ENCODE measurements at places on chromosomes 3 and 15.

DNA sequence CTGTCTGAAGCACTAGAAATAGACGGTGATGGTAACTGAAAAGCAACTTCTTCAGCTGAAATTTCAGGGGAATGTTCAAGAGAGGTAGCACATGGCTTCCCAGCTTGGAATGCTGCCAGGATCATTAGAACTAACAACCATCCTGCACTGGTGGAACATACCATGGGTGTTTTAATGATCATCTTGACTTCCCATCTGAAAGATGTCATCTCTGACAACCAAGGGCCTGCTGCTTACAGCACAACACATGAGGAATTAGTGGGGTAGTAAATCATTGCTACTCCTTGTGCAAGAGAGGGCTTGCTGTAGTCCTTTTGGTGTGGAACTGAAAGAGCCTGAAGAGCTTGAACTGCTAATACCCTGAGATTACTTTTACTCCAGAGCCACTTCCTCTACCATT, 853.7 kb downstream of the MCTP2 start:
- no peak for DNase-seq

DNA sequence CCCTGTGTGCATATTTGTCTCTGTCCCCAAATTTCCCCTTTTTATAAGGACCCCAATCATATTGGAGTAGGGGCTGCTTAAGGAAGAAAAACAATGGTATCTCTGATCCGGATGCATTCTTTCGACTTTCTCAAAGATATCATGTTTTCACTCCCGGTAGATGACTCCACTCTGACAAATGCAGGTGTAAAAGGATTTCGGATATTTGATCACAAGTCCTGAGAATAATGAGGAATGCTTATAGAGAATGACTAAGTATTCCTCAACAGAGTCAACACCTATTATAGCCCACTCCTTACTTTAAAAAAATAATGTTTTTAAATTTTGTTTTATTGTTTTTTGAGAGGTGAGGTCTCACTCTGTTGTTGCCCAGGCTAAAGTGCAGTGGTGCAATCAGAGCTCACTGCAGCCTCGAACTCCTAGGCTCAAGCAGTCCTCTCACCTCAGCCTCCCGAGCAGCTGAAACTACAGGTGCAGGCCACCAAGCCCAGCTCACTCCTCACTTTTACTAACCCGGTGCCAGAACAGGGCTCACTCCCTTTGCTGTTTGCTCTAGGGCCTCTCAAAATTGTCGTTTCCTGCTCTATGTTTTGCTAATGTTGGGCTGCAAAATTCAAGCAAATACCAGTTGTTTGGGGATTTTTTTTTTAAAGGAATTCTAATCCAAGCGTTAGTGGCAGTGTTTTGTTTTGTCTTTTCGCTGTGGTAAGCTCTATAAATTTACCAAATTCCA, 24.6 kb downstream of the COL8A1 start:
- DNase-seq = no peak

GRCh38 chr3:177459401-177459800, 262.1 kb upstream of the TBL1XR1 start:
- DNase-seq = no peak

GRCh38 chr15:68470049-68470742, 38.2 kb upstream of the ITGA11 start:
- peak; percentile 76 for DNase-seq

- no peak for DNase-seq
Measured at GRCh38 chr15:101723171-101723873, 951 bp downstream of the TARS3 start.

GRCh38 chr3:32137870-32138269, 31.4 kb downstream of the GPD1L start:
- no peak for DNase-seq

GRCh38 chr3:48434591-48435222, 4.8 kb upstream of the PLXNB1 start:
- no peak for DNase-seq

GRCh38 chr15:35728219-35728940, 182.4 kb upstream of the DPH6 start:
- no peak for DNase-seq

DNA sequence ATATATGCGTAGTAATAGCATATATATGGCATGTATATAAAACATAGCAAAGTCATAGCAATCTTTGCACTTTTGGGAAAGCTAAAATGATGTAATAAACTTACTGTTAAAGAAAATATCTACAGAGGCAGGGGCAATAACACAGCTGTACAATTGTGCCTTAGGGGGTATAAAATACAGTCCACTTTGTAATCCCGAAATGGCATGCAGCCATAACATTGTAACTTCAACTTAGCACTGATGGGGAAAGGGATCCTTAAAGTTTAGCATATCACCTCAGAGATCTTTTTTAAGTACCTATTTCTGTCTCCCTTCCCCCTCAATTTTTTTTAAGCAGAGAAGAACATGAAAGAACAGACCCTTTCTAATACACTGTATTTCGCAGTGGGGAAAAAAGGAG, 40.8 kb downstream of the PLD1 start:
- no peak for DNase-seq

DNA sequence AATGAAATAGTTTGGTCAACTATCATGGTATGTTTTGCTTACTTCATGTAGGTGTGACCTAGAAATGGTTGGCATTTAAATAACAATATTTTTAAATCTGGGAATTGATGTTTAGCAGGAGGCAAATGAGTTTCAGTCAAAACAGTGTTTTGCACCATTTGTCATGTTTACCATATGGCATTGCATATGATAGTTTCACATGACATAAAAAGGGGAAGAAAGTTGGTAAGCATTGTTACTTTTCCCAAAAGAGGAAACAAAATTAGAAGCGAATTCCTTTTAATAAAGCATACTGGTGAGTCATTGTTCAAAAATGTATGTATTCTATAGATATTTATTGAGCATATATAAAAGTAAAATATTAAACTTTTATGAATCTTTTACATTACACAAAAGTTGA, 2.3 kb downstream of the RNF13 start:
- DNase-seq = no peak

DNA sequence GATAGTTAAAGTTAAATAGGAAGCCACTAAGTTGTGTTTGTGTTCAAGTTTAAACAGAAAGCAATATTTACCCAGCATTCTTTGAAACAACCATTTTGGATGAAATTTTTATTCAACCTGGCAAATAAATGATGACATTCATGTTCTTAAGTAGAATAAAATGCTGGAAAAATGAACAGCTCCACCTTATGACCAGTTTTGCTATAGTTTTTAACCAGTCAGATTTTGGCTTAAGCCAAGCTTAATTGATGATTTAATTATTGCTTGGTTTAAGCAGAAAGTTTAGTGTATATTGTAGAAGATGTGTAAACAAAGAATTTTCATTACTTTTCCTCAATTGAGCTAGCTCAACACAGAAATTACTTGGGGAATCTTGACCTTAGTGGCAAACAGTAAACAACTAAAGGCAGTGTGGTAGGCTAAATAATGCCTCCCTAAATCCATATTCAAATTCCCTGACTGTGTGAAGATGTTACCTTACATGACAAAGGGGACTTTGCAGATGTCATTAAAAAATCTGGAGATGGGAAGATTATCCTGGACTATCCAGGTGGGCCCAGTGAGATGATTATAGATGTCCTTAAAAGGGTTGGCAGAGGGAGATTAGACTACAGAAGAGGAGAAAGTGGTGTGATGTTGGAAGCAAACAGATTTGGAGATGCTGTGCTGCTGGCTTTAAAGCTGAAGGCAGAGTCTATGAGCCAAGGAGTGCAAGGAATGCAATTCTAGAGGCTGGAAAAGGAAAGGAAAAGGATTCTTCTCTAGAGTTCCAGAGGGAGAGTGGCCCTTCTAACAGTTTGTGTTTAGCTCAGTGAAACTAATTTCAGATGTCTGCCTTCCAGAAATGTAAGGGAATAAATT, 448.6 kb upstream of the GOLIM4 start:
- no peak for DNase-seq

DNA sequence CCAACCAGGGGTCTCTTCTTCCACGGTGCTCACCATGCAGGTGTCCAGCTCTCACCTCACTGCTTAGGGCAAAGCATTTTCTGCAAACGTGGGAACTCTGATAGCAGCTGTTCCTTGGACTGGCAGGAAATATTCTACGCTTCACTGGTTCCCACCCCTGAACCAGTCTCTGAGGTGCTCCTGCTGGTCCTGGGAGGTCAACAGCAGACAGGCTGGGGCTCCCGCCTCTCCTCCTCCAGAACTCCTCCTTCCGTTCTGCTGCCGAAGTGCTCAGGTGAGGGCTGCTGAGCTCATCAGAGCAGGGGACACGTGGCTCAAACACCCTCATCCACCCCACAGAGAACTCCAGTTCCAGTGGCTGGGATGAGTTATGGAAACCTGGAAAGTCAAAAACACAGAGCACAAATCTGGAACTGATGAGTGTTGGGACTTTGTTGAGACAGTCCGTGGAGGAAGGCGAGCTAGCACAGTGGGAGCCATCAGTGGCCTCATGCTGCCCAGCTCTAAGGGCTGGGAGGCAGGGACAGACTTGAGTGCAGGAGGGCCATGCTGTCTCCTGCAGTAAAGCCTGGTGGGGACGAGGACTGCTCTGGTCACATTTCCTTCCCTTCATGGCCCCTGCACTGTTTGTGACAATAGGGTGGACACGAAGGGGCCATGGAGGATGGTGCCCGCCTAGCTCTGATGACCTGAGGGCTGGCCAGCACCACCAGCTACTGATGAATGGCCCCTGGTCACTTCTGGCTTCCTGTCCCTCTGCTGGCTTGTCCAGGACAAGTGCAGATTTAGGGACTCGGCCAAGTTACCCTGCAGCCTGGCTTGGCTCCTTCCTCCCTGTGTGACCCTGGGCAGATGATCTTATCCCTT, 137.8 kb downstream of the KLF13 start:
- DNase-seq = peak; percentile 73

GRCh38 chr3:88542916-88543315, 393.2 kb downstream of the C3orf38 start:
- DNase-seq = no peak

DNA sequence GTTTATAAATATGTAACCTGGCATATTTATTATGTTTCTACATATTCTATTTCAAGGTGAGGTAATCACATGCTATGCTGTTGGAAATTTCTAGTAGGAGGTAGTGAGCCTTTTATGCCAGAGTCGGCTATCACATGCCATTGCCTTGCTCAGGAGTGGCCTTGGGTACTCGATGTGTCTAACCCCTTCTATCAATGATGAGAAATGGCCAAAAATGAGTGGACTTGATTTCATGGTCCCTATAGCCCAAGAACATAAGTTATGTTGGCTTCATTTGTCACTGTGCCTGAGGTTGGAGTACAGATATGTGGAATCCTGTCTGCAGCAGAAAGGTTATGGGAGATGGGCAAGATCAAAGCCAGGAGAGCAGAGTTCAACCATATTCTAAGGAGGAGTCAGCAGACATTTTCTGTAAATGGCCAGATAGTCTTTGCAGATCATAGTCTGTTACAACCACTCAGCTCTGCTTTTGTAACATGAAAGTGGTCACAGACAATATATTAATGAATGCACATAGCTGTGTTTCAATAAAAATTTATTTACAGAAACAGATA, 554.4 kb downstream of the PDCD6IP start:
- no peak for DNase-seq

- no peak for DNase-seq
Measured at GRCh38 chr15:38189671-38190295, 62.9 kb upstream of the SPRED1 start.

DNA sequence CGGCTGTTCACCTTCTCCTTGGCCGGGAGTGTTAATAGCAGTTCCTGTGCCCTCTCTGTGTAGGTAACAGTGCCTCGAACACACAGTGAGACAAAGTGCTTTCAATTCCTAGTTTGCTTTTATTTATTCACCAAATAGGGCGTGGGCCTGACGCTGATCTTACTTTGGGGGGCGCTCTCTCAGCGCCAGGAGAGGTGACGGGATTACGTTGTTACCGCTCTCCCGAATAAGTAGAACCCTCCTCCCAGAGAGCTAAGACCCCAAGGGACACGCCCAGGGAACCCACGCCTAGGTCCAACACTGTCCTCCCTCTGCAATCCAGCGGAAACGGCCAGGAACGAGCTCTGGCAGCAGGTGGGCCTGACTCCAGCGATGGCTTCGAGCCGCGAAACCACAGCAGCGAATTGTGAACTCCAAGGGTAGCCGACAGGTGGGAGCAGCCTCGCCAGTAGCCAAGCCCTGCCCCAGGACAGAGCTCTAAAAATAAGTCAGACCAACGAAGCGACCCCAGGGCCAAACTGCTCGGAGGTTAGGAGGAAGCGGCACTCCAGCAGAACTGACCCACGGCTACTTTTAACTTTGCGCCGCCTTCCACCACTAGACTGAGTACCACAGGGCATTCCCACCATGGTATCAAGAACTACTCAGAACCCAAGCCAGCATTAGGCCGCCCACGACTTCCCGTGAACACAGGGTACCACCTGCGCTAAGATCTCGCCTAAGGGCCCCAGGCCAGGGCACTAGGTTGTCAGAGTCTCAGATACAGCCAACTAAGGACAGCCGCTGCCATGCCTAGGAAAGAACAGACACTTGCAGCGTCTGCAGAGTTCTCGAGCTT, 1.6 kb upstream of the SIN3A start:
- no peak for DNase-seq

DNA sequence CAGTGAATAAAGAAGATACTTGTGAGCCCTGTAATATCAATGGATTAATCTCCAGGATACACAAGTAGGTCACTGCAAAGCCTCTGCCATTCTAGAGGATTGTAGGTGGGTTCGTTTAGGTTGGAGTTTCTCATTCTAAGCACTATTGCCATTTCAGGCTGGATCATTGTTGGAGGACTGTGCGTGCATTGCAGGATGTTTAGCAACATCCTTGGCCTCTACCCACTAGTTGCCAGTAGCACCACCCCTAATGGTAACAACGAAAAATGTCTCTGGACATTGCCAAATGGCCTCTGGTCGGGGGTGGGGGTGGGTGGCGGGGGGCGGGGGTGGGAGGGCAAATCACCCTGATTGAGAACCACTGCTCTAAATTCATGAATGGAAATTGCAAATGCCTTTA, 4.9 kb upstream of the IFT57 start:
- DNase-seq = no peak

- no peak for DNase-seq
Measured at GRCh38 chr3:171640520-171641412, 169.5 kb downstream of the PLD1 start.

DNA sequence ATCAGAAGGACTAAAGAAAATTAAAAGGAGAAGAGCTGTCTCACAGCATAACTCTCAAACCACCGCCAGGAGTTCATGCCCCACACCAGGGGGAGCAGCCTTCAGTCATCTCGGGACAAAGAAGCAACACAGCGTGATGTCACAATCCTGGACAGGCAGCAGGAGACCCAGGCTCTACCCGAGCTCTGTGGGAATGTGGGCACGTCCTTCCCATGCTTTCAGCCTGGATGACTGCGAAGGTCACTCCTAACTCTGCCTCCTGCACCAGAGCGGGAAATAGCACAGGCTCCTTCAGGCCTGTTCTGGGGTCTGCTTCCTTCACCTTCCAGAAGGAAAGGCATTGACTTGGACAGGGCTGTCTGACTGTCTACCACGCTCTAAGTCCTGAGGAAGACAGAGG, 31.3 kb downstream of the NOX5 start:
- no peak for DNase-seq

DNA sequence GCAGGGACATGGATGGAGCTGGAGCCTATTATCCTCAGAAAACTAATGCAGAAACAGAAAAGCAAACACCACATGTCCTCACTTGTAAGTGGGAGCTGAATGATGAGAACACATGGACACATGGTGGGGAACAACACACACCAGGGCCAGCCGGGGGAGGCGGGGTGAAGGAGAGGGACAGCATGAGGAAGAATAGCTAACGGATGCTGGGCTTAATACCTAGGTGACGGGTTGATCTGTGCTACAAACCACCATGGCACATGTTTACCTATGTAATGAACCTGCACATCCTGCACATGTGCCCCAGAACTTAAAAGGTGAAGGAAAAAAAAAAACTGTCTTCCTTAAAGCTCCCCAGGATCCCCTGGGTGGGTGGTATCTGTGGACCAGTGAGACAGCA, 87.1 kb downstream of the ADAMTS17 start:
- peak; percentile 60 for DNase-seq
